Right ventricle myocardium inferior (tissue), 1 donor: ENCODE measurements at places on chromosomes 7 and 10.

GRCh38 chr10:8057636-8058273, 3.3 kb downstream of the GATA3 start:
- DNase-seq, result no peak

DNA sequence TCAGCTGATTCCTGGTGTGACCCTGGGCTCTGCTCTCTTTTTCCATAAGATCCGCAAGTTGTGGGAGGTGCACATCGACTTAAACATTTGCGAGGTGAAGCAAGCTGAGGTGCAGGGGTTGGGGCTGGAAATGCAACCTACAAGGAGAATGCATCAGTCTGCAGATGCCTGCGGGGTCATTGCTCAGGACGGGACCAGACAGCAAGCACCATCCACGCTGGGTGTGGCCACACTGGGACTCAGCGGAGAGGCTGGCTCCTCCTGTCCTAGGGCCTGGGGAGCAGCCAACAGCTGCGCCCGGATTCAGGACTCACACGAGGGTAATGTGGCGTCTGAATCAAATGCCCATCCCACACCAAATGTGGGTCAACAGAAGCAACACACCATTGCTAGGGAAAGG, 33.8 kb downstream of the STK32C start:
- peak; percentile 61 for DNase-seq

DNA sequence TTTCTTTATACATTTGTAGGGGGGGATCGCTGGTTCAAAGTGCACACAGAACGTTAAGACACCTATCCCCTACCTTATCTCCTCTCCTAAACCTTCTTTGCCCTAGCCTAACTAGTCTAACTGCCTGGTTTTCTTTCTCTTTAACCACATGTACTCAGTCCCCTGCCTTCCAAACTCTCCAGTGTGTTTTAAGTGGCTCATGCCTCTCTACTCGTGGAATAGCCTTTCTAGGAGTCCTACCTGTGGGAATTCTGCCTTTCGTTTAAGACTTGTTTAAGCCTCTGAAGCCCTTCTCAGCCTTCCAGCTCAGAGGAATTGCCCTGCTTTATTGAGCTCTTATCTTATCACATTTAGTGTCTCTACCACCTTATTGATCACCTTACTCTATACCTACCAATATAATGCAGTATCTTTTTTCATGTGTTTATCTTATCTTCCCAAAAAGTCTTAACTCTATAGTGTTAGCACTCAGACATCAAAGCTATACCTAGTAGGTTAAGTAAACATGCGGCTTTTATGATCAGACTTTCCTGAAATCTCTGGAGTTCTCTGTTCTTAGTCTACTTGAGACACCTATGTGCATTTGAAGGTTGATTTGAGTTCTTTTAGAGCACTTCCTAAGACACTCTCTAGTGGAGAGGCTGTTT, 50.7 kb downstream of the ARID5B start:
- DNase-seq, result no peak

- no peak for DNase-seq
Measured at GRCh38 chr7:144594580-144594979, 191.1 kb upstream of the NOBOX start.

DNA sequence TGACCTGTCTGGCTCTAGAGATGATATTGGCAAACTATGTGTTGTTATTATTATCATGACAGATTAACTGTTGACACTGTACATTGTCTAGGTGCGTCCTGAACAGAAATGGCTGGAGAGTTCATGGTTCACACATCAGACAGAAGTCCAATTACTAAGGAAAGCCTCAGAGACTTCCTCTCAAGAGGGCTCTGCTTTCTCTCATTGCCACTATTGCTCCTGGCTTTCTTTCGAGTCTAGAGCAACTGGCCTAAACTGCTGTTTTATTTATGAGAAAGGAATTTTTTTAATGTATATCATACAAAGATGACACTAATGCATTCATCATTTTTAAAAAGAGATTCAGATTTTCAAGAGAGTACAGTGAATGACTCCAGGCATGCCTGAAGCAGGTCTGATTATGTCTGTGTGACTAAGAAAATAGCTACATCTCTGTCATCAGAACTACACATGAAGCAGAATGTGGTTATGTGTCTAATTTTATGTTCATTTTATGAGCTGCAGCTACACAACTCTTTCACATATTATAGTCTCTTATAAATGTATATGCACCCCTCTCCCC, 30.4 kb downstream of the NRCAM start:
- no peak for DNase-seq

- DNase-seq, result no peak
Measured at GRCh38 chr7:158733775-158734494, 29.3 kb upstream of the NCAPG2 start.

DNA sequence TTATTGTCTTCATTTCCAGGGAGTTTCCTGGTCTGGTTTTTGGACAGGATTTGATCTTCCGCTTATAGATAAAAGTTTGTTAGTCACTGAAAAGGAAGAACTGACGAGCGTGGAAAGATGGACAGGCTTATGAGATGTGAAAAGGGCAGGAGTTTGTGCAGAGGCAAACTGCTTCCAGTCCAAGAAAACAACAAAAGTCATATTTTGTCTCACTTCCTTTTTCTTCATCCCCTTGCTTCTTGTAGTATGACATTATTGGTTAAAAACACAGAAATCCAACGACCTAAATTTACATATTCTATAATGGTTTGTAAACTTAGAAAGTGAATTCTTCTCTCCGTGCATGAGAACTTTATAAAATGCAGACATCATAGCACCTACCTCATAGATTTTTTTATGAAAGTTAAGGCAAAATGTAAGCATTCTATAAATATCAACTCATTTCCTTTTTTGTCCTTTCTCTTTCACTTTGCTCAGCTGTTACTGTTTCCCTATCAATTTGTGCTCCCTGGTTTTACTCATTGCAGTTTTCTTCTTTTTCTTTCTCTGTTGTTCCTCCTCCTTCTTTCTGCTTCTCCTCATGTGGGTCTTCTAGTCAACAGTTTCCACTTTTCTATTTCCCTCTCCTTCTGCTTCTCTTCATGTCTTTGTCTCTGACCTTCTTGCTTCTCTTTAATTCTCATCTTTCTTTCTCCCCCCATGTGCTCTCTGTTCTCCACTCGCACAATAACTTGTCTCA, 370.2 kb downstream of the ARL4A start:
- DNase-seq, result no peak

DNA sequence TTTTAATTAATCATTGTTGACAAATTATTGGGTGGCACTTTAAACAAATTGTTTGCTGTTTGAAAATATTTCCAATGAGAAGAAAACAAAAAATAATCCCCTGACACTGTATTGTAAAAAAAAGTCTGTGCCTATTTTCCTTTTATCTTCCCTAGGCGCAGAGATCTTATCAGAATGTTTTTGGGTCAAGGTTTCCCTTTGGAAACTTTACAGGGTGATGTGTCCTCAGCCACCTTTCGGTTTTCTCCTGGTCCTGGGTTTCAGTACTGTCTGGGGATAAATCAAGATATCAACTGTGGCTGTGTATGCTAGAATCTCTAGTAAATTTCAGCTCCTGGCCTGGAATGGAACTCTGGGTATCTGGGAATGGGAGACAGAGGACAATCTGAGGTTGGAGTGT, 1.4 kb downstream of the ZNF107 start:
- DNase-seq, result no peak

GRCh38 chr7:131633342-131633843, 77.0 kb upstream of the PODXL start:
- peak; percentile 23 for DNase-seq

DNA sequence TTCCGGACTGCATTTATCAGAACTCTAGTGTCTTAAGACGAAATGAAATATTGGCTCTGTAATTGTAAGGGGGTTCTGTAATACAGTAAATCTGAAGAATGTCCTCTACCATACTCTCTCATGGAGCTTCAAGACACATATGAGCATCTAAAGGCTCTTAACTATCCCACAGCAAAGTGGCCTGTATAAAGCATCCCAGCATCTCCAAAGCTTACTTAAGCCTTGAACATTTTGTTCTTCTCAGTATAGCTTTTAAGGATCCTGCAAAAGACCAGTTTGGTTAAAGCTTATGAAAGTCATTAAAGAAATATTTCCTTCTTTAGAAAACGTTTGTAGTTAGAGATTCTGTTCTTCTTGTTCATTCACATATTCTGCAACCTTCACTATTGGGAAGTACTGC, 75.1 kb downstream of the HGF start:
- no peak for DNase-seq

- no peak for DNase-seq
Measured at GRCh38 chr10:71644307-71645180, 75.0 kb downstream of the C10orf105 start.

DNA sequence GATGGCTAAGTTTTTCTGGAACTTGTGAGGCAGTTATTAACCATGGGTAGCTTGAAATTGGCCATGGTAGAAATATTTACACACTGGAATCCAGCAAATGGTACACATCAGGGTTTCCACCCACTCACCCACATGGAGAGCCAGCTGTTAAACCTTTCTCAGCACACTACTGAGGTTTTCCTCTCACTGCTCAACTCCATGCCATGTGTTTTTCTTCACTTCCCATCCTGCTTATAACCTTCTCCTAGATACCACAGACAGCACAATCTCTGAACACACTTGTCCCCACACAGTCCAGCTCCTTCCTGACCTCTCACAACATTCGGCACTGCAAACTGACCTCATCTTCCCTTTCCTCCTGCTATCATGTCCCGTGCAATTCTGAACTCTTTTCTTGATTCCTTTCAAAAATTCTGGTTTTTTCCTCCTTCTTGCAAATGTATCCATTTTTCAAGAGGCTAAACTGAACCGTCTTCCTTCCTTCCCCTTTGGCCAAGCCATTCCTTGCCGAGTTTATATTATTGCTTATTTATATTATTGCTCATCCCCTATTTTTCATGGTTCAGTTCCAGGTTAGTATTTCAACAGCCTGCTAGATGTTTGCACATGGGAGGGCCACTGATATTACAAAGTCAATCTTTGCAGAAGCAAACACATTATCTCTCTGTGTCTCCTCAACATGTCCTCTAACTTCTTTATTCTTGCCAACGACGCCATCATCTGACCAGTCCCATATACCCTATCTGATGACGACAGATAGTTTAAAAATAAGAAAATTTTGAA, 606.4 kb downstream of the SORCS1 start:
- DNase-seq, result no peak

GRCh38 chr7:3338161-3338560, 37.1 kb downstream of the SDK1 start:
- no peak for DNase-seq

DNA sequence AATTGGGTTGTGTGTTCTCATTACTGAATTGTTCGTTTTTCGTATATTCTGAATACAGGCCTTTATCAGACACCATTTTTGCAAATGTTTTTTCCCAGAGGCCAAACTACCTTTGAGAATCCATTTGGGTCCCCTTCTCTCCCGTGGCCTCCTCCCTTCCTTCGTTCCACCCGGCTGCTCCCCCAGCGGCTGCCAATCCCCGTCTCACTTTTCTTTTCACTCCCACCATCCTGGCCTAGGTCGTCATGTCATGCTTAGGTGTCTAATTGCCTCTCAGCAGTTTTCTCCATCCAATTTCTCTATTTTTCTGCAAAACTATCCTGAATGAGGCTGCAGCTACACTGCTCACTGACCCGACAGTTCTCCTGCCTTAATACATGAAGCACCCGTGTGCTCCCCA, 17.9 kb downstream of the PITRM1 start:
- no peak for DNase-seq

GRCh38 chr10:5662708-5663579, 3.5 kb downstream of the ASB13 start:
- DNase-seq, result no peak

GRCh38 chr7:18770154-18770811, 274.7 kb downstream of the HDAC9 start:
- DNase-seq, result no peak

DNA sequence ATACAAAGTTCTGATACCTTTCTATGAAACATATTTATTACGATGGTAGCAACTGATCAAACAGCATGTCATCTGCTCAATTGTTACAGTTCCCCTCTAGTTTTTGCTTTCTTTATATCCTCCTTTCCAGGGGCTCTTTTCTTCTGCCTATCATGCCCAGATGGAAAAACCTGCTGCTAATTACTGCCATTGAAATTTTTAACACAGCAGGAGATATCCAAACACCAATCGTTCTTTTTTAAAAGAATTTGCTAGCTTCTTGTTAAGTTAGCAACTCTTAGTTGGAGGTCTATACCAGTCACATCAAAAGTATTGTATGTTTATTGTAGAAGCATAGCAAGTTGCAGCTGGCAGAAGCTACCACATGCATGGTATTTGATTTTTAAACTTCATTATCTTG, 768.5 kb downstream of the NXPH1 start:
- DNase-seq, result no peak

- no peak for DNase-seq
Measured at GRCh38 chr7:45698303-45699014, 124.3 kb downstream of the ADCY1 start.

- no peak for DNase-seq
Measured at GRCh38 chr10:78264361-78264760, 230.7 kb downstream of the RPS24 start.

- no peak for DNase-seq
Measured at GRCh38 chr7:13898957-13899670, 90.4 kb downstream of the ETV1 start.

- peak; percentile 71 for DNase-seq
Measured at GRCh38 chr10:125159486-125159931, 854 bp downstream of the CTBP2 start.

DNA sequence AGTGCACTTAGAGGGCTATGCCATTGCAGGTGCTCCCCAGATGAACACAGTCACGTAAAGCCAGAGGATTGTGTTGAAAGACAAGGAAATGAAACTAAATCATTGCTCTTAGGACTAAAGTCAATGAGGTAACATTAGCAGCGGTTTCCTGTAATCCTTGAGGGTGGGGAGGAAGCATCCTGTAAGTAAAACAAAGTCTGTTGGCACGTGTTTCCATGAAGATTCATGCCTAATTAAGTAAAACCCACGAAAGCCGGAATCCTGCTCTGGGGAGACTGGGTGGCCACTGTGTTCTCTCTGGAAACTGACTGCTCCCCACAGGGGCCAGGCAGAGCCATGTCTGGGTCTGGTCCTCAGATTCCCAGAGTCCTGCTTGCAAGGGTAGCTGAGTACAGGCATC, 18.3 kb downstream of the STEAP1B start:
- DNase-seq, result no peak
